ENCODE measurements at places on chromosomes 2 and 18.

DNA sequence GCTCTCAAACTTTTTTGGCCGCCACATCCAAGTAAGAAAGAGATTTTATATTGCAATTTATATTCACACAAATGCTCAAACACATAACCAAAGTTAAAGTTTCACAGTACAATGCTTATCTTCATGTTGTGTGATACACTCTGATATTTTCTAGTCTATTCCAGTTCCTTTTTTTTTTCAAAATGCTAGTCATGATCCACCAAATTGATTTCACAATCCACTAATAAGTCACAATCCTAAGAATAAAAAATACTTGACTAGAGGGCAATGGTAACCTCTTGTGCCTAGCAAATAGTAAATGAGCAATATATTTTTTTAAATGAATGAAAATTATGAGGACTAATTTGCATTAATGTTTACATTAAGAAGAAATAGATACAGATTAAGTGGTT lies 5.8 kb upstream of the PTPN4 start:
- DNase-seq = no peak

DNA sequence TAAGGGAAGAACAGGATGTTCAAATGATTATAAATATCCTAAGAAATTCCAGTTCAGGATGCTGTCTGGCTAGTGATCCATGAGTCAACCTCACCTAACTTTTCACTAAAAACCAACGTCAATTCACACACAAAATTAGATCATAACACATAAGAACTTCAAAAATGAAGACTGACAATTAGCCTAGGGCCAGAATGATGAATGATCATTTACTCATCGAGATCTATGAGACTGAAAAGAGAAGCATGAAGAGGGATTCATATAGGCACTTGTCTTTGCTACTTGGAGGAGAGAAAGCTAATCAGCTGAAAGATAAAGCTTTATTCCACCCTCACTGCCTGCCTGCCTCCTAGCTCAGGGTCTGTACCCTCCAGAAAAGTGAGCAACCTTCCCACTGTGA lies 29.8 kb downstream of the ADD2 start:
- no peak for DNase-seq

GRCh38 chr18:37408676-37409265 lies 156.8 kb downstream of the CELF4 start:
- peak; percentile 96 for DNase-seq

GRCh38 chr2:227653419-227653818 lies 13.2 kb upstream of the SCYGR5 start:
- DNase-seq = no peak

- DNase-seq = no peak
These were observed 632.3 kb downstream of the LRP1B start for GRCh38 chr2:141498561-141498960.

DNA sequence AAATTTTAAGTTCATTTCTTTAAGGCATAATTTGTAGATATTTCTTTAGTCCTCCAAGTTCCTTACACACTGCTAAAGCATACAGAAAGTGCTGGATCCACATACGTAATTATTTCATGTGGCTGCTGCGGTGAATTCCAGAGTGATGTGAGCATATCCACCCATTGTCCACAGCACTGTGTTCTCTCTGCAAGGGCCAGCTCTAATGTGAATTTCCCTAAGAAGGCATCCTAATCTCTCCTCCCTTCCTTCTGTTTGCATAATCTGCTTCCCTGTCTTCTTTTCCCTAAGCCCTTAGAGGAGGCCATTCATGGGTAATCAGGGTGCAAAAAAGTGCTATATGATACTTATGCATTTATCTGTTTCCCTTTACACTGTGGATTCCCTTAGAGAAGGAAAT lies 57.2 kb downstream of the COBLL1 start:
- DNase-seq = no peak

GRCh38 chr2:25632396-25632795 lies 41.0 kb downstream of the DTNB start:
- no peak for DNase-seq

DNA sequence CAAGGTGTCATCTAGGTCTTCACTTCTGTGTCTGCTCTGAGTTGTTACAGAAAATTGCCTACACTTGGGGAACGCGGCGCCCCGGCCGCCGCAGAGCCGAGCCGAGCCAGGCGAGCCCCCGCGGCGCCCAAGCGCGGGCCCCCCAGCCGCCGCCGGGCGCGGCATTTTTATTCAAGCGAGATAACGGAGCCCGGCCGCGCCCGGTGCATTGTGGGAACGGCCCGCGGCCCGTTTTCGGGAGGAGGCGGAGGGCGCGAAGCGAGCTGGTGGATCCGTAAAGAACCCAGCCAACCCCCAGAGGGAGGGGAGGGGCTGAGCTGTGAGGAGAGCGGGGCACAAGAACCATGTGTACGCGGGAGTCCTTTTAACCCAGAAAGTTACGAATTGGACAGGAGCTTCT lies 191.8 kb downstream of the FTCDNL1 start:
- peak; percentile 80 for DNase-seq

DNA sequence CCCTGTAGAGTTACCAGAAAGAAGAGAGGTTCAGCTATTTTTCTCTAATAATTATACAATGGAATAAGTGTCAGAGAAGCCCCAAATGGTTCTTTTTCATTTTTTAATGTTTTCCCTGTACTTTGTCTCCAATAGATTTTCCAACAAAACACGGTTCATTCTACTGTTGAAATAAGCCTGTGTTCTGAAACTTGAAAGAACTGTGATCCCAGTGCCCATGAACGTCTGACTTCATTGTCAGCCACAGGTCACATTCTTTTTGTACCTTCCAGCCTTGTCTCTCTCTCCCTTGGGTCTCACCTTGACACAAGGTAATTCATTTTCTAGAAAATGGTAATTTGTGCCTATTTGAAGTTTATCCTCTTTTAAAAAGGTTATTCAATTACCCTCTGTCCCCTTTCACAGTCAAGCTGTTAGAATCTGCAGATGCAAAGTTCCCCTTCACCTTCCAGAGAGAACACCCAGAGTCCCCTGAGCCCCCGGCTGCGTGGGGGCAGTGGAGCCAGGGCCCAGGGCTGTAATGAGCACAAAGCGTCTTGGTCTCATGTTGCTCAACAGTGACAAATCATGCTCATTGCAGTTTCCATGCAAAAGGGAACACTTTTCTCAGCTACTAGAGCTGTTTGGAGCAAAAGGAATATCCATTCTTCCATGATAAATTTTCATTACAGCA lies 115.2 kb downstream of the SPHKAP start:
- DNase-seq = no peak

DNA sequence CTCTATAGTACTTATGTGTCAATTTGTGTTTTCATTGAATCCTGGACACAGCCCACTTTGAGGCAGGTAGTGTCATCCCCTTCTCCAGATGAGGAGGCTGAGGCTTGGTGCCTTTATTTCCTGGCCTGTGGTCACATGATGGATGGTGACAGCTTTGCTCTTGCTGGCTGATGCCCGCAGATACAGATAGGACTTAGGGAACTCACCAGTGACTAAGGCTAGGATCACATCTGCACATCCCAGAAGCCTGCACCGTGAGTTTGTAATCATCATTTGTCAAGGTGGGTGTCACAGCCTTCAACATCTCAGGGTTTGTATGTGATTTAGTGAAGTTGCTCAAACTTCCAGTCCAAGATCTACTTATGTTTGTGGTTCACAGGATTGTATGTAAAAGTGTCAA lies 295.1 kb upstream of the RAB12 start:
- no peak for DNase-seq

- no peak for DNase-seq
These were observed 53.2 kb upstream of the MAPRE3 start for GRCh38 chr2:26917135-26917836.

- DNase-seq = no peak
These were observed 45.1 kb downstream of the TRAK2 start for GRCh38 chr2:201406077-201406662.

DNA sequence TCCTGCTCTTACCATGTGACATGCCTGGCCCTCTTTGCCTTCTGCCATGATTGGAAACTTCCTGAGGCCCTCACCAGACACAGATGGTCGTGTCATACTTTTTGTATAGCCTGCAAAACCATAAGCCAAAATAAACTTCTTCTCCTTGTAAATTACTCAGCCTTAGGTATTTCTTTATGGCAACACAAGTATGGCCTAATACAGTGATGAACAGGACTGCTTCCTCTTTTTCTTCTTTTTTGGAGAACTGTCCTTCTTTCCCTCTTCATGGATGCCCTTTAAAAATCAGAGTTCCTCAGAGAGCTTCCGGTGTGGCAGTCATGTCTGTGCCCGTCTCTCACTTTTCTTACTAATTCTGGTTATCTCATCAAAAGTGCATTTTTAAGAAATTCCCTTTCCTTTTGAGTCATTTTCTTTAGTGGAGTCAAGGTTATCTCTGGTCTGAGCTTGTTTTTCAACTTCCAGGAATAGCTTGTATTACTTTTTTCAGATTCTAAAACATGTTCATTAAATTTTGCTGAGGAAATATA lies 9.2 kb upstream of the IL1A start:
- DNase-seq = no peak

GRCh38 chr2:215432759-215433594 lies 2.9 kb downstream of the FN1 start:
- DNase-seq = no peak

GRCh38 chr18:56475250-56475649 lies 163.1 kb downstream of the TXNL1 start:
- no peak for DNase-seq

GRCh38 chr18:13136904-13137669 lies 81.5 kb upstream of the LDLRAD4 start:
- DNase-seq = peak; percentile 77

- DNase-seq = peak; percentile 48
These were observed 43.4 kb upstream of the SMAD7 start for GRCh38 chr18:48994044-48994651.

GRCh38 chr2:16952368-16952767 lies 286.7 kb upstream of the CYRIA start:
- no peak for DNase-seq

DNA sequence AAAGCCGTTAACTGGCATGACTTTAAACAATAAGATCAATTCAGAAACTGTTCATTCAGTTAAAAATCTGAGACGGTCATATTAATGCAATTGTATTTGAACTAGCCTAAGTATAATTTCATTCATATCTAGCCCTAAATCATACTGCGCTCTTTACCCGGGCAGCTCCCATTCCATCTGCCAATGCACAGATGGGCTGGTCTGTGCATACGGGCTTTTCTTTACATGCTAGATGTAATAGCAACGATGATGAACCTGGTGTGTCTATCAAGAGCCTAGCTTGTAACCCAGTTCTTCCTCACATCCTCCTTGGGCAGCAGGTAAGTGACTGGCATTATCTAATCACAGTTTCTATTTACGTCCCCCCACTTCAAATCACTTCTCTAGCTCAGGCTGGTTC lies 631.5 kb upstream of the KLHL29 start:
- DNase-seq = no peak

DNA sequence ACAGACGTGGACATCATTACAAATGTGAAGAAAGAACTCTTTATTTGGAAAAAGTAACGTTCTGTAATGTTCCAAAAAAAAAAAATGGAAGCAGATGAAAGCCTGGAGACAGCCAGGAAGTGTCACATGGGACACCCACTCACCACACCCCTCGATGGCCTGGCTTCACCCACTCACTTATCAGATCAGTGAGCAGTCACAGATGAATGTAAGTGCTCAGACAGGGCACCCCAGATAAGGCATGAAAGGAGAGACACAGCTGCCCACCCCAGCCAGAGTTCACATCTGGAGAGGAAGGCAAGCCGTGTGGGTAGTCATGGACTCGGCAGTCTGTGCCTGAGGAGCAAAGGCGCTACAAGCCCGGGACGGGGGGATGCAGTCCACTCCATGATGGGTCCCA lies 105.2 kb downstream of the SEPTIN10 start:
- DNase-seq = no peak

GRCh38 chr2:136653861-136654260 lies 111.5 kb upstream of the THSD7B start:
- no peak for DNase-seq

DNA sequence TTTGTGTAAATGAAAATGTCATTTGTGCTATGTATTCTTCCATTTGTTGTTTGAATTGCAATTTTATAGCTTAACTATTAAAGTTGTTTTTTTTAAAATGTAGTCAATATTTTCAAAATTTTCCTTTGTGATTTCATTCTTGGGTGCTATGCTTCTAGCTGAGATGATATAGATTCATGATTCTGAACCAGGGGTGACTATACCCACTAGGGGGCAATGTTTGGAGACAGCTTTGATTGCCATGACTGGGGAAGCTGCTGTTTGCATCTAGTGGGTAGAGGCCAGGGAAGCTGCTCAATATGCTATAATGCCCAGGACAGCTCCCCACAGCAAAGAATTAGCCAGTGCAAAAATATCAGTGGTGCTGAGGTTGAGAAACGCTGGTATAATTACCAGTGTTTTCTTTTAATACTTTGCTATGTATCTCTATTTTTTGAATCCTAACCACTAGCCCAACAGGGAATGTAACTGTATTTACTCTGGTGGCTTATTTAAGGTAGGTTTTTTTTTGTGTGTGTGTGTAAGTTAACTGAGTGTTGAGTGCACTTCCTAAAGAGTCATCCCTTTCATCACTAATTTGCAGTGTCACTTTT lies 99.7 kb downstream of the MEP1B start:
- peak; percentile 83 for DNase-seq

DNA sequence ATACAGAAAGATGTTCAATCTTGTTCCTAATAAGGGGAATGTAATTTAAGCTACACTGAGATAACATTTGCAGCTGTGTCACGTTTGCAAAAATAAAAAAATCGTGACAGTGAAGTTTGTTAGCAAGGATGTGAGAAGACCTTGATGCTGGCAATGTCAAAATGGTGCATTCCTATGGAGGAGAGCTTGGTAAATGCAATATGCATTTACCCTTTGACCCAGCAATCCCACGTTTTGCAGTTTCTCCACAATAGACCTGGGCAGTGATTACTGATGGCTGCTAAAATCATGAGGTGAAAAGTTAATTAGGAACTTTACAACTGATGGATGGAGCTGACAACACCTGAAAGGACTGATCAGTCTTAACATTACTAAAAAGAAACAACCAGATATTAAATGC lies 43.1 kb downstream of the ZC3H6 start:
- DNase-seq = no peak

GRCh38 chr2:233999182-233999581 lies 51.3 kb upstream of the SPP2 start:
- DNase-seq = peak; percentile 76

GRCh38 chr2:23452372-23452771 lies 67.4 kb downstream of the KLHL29 start:
- no peak for DNase-seq

DNA sequence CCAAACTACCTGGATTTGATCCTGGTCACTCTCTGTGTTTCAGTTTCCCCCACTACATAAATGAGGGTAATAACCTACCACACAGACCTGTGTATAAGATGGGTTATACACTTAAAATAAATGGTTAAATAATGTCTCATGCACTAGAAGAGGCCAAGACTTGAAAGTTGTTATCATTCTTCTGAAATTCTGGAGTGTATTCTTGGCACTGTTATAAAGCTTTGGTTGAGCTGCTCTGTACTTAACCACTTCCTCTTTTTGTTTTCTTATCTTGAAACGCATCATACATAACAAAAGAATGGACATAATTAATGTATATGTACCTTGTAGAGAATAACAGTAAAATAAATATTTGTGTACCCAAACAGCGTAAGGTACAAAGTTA lies 281.0 kb downstream of the AFF3 start:
- DNase-seq = no peak

GRCh38 chr2:211141646-211142045 lies 585.2 kb downstream of the CPS1 start:
- DNase-seq = no peak

- DNase-seq = peak; percentile 28
These were observed 127.5 kb upstream of the TNP1 start for GRCh38 chr2:216987252-216987821.

Measured in eye (tissue), 1 donor.